ENCODE measurements at places on chromosomes 7 and 10.

DNA sequence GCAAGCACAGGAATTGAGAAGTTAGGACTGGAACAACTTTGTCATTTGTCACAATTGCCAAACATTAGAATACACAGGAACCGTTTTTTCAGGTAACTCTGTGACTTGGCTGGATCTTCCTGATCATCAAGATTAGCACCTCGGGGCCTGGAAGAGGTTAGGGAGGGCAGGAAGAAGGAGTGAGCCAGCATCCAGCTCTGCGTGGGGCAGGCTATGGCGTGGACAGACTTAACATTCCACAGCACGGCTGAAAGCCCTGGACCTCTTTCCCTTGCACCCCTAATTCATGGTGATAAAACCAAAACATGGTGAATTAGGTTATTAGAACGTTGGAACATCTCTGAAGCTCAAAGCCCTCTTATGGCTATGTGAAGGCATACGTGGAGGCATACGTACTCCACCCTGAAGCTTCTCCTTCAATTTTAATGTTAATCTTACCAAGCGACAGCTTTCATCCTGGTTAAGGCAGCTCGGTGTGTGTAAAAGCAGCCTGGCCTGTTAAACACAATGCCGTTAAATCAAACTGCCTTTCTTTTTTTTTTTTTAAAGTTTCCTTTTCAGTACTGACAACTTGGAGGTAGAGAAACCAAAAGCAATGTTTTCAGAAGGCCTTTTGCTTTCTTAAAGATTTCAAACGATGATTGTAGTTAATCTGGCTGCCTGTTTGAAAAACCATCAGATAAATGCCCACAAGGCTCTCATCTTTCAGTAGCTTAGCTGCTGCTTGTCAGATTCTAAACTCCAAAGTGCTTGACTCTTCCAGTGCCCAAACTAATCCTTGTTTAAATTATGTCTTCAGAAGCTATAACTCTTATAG, 4.5 kb downstream of the GRK5 start:
- no peak for DNase-seq

DNA sequence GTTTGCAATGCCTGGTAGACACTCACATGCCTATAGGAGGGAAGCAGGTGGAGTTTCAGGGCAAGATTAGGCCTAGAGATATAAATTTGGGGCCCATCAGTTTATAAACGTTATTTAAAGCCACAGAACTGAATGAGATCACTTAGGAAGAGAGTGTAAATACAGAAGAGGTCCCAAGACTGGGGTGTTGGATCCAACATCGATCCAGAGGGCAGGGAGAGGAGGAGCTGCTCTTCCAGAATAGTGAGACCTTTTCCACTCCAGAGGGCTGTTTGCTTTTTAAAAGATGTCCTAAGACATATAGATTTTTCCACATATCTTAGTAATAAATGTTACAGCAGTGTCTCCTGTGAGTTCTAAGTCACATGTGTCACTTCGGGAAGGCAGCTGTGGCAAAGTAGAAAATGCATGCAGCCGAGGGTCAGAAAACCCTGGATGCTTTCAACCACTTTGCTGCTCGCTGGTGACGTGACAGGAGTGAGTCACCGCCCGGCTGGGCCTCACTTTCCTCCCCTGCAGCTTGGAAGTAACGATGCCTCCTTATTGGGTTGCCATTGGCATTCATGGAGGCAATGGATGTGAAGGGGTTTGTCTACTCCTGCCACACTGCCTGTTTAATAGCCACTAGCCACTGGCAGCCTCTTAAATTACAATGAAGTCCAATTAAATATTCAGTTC, 95.4 kb downstream of the TRIL start:
- DNase-seq = no peak

DNA sequence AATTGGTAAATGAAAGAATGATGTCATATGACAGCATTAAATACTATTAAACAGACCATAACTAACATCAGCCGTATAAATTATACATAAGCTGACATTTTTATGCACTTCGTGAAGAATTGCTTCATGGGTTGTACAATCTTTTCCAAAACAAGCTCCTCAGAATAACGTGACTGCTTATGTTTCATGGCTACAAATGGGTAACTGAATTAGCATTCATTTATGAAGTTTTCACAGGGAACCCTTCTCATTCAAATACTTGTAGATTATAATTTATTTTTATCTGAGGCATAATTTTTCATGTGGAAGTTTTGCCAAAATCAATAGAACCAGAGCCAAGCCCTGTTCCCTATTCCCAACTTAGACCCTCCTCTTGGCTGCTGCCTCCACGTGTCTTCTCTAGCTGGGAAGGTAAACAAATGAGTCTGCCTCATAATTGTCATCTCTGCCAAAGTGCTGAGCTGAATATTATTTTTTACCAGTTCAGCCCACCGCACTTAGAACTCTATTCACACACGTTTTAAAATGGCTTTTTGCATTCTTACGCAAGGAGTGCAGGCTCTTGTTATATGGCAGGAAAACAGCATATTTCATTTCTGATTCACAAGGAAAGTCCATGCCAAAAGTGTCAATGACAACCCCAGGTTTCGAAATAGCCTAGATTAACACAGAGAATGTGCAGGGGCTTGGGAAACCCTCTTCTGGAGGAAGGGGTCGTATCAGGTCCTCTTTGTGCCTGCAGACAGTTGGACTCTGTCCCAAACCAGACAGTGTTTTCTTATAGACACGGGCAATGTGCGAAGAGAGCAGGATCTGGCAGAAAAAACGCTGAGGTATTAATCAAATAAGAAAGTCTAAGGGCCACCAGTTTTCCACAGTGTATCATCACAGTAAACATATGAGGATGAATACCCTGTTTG, 370.7 kb upstream of the MGMT start:
- DNase-seq = no peak

- no peak for DNase-seq
Observed at GRCh38 chr10:67812007-67812406, 26.0 kb downstream of the DNAJC12 start.

All from NCI-H446 (cell line).